Stimulated activated CD4-positive, alpha-beta T cell treated with anti-CD3 and anti-CD28 coated beads, Interleukin-12 subunit alpha, Interleukin-12 subunit beta, amount 100 ng/mL, for 48 hours (primary cell): ENCODE measurements at places on chromosomes 1 and 21.

DNA sequence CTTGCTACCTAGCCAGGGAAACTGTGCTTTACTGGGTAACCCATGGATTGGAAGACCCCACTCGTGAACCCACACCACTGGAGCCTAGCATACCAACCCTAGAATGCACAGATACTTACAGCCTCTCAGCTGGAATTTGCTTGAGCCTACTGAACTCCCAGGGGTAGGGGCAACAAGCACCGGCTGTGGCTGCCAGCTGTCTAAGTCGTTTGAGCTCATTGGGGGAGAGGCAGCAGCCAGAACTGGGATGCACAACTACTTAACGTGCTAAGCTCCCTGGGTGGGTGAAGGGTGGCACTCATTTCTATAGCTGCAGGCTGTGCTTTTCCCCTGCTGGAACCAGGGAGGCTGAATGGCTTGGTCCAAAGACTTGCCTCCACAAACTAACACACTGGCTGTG, 212.4 kb downstream of the ZNF648 start:
- DNase-seq: no peak

DNA sequence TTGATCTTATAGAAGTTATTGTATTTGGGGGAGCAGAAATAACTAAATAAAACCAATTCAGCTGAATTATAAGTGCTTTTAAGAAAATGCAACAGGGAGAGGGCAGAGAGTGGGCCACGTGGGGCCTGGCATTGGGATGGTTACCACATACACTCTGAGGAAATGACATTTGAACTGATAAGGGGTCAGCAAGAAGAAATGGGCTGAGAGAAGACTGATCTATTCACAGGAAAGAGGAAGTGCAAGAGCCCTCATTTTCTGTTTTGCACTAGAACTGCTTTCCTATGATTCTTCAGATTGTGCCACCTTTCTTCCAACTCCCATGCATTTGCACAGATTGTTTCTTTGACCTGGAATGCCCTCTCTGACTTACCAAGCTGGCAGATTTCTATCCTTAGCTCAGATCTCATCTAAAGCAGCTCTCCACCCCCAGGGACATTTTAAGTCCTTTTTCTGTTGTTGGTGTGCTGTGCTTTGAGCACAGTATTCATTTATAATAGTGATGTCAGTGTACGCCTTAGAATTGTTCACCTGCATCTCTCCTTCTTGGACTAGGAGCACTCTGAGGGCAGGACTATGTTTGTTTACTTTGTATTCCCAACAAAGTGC, 115.9 kb downstream of the FGGY start:
- no peak for DNase-seq

- DNase-seq: no peak
Observed at GRCh38 chr1:196114193-196114592, 494.0 kb downstream of the KCNT2 start.

- no peak for DNase-seq
Observed at GRCh38 chr1:58434607-58435006, 111.9 kb downstream of the OMA1 start.

DNA sequence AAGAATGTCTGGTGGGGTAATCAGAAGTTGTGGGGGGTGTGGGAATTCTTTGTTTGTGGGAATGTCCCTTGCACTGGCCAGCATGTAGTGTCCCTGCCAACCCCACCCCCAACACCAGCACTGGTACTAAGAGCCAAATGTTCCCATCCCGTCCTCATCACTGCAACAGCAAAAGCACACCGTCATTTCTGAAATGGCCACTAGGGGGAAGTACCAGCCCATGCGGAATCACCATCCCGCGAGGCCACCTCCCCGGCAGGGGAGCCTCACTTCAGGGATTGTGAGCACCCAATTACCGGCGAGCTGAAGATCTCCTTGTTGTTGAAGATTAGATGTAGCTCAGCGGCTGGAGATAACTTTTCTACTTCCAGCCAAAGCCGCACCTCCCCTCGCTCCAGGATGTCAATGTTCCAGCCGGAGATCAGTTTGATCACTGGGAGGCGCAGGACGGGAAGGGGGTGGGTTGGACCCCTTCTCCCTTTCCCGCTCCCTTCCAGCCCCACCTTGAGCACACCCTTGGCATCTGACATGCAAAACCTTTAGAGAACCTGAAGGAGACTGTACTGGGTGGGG, 41.0 kb downstream of the MYOM3 start:
- DNase-seq: peak; percentile 65

GRCh38 chr1:88375977-88376376, 308.1 kb upstream of the PKN2 start:
- no peak for DNase-seq

GRCh38 chr1:8517661-8518489, 200.0 kb downstream of the SLC45A1 start:
- no peak for DNase-seq

- no peak for DNase-seq
Observed at GRCh38 chr1:29651246-29651645, 414.9 kb downstream of the PTPRU start.

DNA sequence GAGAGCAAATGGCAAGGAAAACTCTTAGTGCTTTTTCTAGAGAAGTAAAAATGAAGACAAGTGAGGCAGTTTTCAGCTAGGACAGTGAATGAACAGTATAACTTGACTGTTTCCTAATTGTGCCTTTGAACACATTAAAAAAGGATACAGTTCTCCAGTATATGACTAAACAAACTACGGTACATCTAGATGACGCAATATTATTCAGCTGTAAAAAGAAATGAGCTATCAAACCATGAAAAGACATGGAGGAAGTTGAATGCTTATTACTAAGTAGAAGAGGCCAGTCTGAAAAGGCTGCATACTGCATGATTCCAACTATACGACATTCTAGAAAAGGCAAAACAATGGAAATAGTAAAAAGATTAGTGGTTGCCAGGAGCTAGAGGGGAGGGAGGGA, 206.3 kb downstream of the SIPA1L2 start:
- no peak for DNase-seq

DNA sequence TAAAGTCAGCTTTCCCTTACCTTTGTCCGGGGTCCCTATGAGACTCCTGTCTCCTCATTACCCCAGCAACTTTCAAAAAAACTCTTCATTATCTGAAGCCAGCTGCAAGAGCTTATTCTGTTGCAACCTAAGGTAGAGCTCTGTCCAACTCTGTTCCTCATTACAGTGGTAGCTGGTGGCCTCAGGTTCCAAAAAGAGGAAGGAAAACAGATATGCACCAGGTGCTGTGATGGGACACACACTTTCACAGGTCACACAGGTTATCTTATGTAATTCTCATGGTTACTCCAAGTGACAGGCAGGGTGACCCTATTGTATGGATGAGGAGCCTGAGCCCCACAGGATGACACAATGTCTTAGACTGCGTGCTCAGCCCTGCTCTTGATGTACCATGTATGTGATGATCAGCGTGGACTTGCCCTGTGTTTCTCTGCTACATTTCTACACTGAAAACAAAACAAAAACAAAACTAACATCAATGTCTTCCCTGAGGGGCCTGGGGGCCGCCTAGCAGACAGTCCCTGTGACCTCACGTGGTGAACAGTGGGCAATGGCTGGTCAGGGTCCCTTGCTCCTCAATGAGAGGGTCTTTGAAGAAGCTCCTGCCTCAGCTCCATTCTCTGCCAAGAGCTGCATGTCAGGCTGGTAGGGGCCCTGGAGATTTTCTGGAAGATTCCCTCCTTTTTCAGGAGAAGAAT, 9.7 kb upstream of the TENT5C start:
- DNase-seq: no peak

- DNase-seq: no peak
Observed at GRCh38 chr1:19160831-19161230, 49.2 kb downstream of the UBR4 start.

DNA sequence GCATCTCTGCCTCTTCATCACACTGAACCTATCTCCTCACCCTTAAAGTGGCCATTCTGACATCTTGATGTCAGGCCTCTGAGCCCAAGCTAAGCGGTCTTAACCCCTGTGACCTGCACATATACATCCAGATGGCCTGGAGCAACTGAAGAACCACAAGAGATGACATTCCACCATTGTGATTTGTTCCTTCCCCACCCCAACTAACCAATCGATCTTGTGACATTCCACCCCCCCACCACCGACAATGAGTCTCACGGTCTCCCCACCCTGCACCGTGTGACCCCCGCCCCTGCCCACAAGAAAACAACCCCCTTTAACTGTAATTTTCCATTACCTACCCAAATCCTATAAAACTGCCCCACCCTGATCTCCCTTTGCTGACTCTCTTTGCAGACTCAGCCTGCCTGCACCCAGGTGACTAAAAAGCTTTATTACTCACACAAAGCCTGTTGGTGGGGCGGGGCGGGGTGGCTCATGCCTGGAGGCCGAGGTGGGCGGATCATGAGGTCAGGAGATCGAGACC, 21.0 kb upstream of the PINK1 start:
- no peak for DNase-seq

GRCh38 chr1:91651661-91652071, 151.0 kb downstream of the CDC7 start:
- DNase-seq: no peak

GRCh38 chr1:24909388-24909898, 20.6 kb downstream of the RUNX3 start:
- DNase-seq: no peak

DNA sequence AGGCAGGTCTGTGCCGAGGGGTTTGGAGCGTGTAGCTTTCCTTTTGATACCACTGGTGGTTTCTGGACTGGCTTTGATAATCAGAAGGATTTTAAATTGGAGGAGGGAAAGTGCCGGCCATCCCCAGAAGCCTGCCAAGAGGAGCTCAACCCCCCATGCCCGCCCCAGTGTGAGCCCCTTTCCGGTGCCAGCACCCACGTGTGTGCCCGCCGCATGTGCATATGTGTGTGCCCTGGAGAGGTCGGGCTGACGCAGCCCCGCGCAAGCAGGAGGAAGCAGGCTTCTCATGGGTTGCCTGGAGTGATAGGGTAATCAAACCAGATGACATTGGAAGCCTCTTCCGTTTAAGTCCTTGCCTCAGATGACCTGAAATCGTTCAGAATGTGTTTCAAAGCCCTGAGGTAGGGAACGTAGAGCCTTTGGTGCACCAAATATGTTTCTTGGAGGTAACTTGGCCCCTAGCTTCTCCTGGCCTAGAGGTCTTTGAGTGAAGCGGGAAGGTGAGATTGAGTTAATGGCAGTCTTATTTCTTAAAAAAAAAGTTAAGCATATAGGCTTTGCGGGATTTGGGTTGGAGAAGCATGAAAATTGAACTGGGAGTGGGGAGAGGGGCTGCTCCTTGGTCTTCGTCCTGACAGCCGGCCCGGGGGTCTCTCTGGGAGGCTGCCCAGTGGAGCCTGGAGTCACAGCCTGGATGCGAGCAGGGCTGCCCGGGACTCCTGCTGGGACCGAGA, 34.1 kb upstream of the ARHGEF16 start:
- no peak for DNase-seq

GRCh38 chr1:3323021-3323795, 131.3 kb upstream of the ARHGEF16 start:
- no peak for DNase-seq

DNA sequence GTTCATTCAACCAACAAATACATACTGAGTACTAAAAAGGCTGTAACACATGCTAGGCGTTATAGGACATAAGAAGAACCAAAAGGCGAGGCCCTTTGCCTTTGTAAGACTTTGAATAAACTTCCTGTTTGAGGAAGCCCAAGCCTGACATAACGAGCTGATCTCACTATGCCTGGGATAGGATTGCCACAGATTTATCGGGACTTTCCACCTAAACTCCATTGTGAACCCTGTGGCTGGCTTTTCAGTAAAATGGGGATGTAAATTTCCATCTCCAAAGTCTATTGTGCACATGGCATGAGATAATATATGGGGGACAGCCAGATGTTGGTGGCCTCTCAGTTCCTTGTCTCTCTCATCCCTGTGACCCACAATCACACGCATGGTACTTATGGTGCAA, 41.9 kb downstream of the LMO4 start:
- DNase-seq: no peak

- DNase-seq: peak; percentile 45
Observed at GRCh38 chr1:98053471-98054366, 132.9 kb upstream of the DPYD start.

GRCh38 chr1:166057650-166058049, 109.2 kb downstream of the FAM78B start:
- DNase-seq: no peak

DNA sequence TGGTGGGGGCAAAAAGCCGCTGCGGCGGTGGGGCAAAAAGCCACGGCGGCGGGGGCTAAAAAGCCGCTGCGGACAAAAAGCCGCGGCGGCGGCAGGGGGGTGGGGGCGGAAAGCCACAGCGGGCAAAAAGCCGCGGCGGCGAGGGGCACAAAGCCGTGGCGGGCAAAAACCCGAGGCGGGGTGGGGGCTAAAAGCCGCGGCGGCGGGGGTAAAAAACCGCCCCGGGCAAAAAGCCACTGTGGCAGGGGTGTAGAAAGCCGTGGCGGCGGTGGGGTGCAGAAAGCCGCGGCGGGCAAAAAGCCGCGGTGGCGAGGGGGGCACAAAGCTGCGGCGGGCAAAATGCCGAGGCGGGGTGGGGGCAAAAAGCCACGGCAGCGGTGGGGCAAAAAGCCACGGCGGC, 3901.8 kb downstream of the SRGAP2C start:
- DNase-seq: no peak

DNA sequence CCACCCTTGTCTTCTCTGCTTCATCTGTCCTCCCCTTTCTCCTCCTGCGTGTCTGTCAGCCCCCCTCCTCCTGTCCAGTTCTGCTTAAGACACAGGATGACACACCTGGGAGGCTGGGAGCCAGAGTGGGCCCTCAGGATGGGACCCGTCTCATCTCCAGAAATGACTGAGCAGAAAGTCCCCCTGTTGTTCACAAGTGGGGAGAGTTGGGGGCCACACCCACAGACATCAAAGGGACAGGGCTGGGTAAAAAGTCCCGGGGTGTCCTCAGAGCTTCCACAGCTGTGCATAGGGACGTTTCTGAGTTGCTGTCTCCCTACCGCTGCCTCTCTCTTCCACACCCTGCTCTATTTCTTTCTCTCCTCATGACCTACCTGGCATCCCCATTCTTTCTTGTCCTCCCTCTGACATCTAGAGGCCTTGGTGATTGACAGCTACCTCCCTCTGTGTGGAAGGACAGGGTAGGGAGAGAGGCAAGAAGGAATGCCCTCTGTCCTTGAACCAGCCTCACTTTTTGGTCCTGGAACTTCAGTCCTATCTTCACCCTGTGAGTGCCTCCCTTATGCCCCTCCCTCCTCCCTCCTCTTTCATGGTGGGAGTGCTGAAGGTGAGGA, 19.5 kb upstream of the SH2D2A start:
- no peak for DNase-seq

- DNase-seq: no peak
Observed at GRCh38 chr1:230144010-230144614, 77.1 kb downstream of the GALNT2 start.

GRCh38 chr1:198879711-198880306, 241.0 kb downstream of the PTPRC start:
- no peak for DNase-seq

GRCh38 chr1:201375169-201375568, 2.3 kb downstream of the TNNT2 start:
- no peak for DNase-seq

GRCh38 chr1:158809862-158810261, 21.3 kb upstream of the MNDA start:
- DNase-seq: no peak

GRCh38 chr1:44775930-44776729, 790 bp downstream of the RPS8 start:
- no peak for DNase-seq

- no peak for DNase-seq
Observed at GRCh38 chr1:21574466-21575151, 65.4 kb downstream of the ALPL start.

GRCh38 chr1:14462851-14463250, 135.6 kb upstream of the KAZN start:
- no peak for DNase-seq

GRCh38 chr1:24695202-24695974, 49.9 kb upstream of the CLIC4 start:
- no peak for DNase-seq
